Smooth muscle cell of the brain vasculature (primary cell): ENCODE measurements at places on chromosomes 4 and X.

DNA sequence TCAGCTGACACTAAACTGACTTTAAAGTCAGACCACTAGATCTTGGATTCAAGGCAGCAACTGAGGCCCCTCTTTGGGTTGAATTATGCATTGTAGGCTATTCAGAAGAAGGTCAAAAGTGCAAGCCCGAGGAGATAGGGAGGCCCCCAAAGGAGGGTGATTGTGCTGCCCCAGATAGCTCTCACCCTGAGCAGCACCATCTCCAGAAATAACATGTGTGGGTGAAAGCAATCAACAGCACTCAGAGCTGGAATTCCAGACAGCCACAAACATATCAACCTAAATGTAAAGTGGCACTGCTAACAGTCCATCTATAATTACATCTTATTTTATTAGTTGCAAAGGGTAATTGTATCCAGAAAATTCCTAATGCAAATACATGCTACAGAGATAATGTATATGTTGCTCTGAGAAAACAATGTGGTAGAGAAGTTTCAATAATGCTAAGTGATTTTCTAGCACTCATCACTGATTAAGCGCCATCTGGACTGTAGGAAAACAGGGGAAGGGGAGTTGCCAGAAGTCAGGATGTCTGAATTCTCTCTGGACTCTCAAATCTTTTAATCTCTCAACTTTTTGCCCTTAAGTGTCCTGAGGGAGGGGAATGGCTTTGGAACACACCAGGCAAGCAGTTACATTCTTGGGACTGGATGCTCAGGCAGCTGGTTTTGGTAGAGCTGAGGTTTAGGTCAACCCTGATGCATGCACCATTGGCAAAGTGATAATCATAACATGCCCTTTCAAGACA lies 61.8 kb upstream of the SFRP2 start:
- DNase-seq: no peak

DNA sequence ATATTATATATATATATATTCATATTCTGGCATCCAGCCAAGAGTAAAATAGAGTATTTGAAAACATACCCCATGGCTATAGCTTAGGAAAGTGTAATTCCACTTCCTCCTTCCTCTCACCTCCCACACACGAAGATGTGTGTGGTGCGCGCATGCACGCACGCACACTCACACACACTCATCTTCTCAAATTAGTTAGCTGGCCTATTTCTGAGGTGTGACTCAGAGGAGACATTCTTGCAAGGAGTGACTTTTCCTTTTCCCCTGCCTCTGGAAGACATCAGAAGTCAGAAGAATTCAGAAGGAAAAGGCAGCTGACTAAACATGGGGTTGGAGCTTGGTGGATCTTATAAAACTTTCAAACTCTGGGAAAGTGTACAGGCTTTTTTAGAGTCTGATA lies 8.8 kb downstream of the ENPEP start:
- no peak for DNase-seq

DNA sequence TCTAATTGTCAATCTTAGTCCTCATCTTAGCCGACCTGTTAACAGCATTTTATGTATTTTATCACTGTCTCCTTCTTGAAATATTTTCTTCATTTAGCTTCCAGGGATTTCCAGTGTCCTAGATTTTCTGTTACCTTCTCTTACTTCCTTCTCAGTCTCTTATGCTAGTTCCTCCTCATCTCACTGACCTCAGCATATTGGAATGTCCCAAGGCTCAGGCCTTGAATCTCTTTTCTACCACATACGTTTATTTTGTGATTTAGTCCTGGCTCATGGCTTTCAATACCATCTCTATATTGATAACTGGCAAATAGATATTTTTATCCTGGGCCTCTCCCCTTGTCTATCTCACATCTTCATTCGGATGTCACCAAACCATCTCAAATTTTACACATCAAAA lies 61.1 kb downstream of the IQCM start:
- no peak for DNase-seq

- no peak for DNase-seq
Measured at GRCh38 chr4:104490096-104490769, 4.5 kb downstream of the CXXC4 start.

- DNase-seq: no peak
Measured at GRCh38 chrX:23656091-23656490, 11.2 kb upstream of the PRDX4 start.

GRCh38 chrX:37910186-37910585 lies 62.8 kb upstream of the DYNLT3 start:
- no peak for DNase-seq

DNA sequence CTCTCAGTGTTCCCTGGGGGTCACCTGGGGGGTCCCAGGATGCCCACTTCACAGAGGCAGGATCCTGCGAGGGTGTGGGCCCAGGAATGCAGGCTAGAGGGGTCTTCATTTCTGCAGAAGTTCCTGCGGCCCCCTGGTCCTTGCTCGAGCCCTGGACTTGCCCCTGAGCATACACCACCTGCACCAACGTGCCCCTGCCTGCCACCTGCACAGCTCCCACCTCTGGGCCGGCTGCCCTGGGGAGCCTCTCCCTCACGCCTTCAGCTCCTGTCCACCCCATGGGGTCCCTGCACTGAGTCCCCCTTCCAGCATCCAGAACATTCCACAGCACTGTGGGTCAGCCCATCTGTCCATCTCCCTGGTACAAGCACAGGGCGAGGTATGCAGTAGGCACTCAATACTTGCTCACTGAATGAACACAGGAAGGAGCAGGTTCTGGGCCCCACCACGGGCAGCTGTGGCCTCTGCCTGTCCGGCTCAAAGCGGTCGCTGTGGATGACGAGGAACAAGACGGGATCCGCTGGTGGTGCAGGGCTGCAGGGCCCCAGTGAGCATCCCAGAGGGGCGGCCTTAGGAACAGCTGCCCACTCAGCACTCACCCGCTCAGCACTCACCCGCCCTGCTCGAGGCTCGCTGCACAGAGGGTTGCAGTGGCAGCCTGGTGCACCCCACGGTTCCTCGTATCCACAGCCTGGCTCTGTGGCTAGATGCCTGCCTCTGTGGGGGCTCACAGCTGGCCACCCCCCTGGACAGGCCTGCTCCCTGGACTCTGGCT lies 70.5 kb upstream of the MXD4 start:
- DNase-seq: no peak

GRCh38 chr4:174575436-174575835 lies 53.1 kb upstream of the HPGD start:
- DNase-seq: no peak

DNA sequence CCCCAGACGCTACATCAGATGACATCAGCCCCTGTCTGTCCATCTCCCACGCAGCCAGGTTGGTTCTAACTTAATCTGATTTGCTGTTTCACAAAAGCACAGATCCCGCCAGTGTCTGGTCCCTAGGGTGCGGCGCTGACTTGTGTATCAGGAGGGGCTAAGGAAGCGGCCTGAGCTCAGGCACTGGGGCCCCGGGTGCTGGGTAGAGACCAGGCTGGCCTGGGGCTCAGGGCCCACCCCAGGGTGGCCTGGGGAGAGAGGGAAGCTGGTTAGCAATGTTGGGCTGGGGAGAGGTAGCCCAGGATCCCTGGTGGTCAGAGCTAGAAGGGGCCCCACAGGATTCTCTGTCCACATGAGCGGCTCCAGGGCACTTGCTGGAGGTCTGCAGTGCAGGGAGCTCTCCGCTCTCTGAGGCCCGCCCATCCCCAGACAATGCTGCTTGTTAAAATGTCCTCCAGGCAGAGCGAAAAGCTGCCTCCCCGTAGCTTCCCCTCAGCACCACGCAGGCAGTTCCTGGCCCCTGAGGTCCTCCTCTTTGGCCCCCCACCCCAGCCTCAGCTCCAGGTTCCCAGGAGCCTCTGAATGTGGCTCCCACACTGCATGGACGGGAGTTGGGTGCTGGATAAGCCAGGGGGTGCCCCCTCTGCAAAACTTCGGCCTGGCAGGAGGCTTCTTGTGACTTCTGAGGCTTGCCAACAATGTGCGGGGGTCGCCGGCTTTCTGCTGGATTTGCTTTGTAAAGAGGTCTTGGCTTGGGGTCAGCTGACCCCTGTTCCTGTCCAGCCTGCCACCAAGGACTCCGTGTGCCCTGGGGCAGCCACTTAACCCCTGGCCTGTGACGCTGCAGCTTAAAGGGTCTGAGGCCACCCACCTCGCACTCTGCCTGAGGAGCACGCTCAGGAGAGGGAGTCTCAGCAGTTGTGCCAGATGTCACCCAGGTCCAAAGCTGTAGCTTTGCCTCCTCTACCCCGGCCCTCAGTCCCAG lies 112.9 kb downstream of the CPZ start:
- DNase-seq: no peak

DNA sequence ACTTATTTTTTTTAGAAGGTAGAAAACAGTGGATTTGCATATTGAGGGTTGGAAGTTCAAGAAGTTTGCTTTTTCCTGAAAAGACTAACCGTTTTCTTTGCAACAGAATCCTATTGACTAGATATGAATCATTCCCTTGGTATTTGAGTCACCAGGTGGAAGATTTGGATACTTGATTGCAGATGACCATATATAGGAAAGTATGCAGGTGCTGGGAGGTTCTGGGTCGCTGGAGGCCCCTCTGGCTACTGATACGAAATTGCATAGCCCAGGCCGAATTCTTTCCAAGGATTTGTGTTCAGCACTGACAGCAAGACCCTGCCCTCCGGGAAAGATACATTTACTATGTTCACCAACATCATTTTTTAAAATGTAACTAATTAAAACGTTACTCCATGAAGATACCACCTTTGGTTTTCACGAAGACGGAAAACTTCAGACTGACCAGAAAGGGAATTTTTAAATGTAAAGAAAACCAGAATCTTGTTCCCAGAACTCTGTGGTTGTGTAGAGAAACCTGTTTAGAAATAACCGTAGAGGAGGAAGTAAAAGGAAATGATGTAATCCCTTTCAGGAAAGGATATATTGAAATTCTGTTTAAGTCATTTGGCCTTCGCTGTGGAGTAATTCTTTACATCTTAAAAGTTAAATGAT lies 946 bp downstream of the ANXA3 start:
- DNase-seq: no peak

GRCh38 chr4:43238008-43238407 lies 345.5 kb downstream of the GRXCR1 start:
- no peak for DNase-seq

DNA sequence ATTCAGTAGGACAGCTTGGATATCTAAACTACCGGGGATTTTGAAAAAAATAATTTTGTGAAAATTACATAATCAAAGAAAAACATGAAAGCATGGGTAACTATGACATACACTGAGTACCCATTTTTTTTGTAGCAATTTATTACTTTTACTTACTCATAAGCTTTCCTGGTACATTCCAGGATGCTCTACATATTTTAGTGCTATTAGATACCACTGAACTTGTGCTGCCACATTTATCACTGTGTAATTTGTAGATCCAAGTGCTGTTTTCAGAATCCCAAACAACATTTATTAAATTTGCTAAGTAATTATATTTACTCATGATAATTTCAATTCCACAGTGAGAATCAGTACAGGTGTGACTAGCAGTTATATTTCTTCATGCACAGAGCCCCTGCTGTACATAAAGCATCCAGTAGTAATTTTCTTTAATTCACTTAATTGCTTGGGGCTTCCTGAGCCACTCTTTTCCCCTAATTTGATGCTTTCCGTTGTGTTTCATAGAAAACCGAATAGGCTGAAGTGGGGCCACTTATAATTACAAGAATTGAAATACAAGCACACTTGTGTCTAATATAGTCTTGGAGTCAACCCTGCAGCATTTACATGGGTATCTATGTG lies 2254.4 kb downstream of the ARAP2 start:
- no peak for DNase-seq
